CD4-positive, alpha-beta T cell treated with Interleukin-12 subunit alpha and Interleukin-12 subunit beta, for 1 hour (primary cell): ENCODE measurements at places on chromosomes 13 and 19.

DNA sequence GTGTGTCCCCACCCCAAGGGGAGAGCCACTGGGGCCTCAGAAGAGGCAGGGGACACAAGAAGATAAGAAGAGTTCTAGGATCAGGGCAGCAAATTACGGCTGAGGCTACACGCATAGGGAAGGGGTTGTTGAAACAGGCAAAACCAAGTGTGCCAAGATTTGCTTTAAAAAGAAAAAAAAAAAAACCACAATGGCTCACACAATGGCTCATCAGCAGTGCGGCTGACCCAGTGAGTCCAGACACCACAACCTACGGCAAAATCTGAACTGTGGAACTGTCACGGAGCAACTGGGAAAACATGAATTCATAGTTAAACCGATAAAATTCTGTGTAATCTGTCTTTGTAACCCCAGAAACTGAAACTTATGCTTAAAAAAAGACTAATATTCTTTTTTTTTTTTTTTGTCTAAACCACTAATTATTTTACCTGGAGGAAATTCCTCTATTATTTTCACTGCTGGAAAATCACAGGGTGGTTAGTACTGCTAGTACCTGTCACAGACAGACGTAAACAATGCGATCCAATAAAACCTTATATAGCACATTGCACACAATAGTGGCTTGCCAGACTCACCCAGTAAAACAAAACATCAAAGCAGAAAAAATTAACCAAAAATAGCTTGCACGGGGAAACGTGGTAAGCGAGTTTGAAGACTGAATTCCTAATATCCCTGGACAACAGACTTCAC, 325.4 kb upstream of the TSHZ3 start:
- no peak for DNase-seq

GRCh38 chr19:2113439-2114211, 16.9 kb downstream of the IZUMO4 start:
- no peak for DNase-seq

GRCh38 chr13:76523740-76524340, 362.4 kb downstream of the KCTD12 start:
- no peak for DNase-seq

DNA sequence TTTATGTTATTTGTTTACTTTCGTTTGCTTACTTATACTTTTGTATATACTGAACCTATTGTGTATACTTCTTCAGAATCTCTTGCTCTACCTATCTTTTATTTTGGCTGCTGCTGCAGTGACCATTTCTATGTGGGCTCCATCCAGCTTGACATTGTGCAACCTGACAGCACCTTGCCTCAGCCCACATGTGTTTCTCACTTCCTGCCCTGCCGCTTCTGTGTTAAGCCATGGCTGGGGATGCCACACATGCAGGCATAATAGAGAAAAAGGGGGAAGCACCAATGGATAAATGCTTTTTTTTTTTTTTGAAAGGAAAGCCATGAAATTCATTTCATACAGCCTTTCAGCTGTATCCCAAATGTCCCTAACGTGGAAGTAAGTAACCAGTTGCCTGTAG, 147.6 kb downstream of the RBM26 start:
- no peak for DNase-seq

DNA sequence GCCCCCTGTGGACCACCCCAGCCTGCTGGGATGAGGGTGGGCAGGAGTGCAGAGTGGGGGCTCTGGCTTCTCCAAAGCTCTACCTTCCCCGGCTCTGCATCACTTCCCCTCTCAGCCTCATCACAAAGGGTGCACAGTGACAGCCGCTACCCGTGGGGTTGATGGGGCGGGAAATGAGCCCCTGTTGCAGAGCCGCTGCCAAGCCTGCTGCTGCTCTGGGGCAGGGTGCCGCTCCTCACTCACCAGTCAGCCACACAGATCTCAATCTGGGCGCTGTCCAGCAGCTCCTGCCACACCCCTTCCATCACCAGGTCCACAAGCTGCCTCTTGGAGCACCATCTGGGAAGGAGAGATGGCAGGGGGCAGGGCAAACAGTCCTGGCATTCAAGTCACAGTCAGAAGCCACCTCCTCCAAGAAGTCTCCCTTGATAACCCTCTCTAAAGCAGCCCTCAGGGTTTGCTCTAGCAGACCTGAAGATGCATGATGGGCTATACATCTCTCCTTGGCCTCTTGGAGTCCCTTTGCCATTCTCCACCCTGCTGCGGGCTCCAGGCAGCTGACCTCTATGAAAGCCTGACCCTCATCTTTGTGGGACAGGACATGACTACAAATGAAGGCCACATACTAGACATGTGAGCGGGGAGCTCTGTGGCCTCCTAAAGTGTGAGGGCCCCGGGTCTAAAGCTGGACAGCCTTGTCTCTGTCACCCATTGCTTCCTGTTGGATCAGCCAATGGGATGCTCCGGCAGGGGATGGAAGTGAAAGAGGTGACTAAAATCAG, 15.7 kb downstream of the MRPS12 start:
- DNase-seq = no peak

- no peak for DNase-seq
Observed at GRCh38 chr13:28376604-28377003, 118.3 kb downstream of the FLT1 start.

GRCh38 chr13:50867637-50867945, 24.1 kb upstream of the DLEU7 start:
- DNase-seq = no peak

DNA sequence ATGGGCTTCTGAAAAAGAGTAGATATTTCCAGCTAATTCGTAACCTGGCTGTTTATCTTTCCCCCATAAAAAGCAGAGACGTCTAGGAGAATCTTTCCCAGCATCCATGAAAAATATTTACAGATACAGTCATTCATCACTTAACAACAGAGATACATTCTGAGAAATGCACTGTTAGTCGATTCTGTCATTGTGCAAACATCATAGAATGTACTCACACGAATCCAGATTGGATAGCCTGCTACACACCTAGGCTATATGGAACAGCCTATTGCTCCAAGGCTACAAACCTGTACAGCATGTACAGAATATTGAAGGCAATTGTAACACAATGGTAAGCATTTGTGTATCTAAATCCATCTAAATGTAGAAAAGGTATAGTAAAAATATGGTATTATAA, 530.2 kb upstream of the NBEA start:
- DNase-seq = no peak

- no peak for DNase-seq
Observed at GRCh38 chr19:19740755-19741154, 7.8 kb upstream of the ZNF14 start.

DNA sequence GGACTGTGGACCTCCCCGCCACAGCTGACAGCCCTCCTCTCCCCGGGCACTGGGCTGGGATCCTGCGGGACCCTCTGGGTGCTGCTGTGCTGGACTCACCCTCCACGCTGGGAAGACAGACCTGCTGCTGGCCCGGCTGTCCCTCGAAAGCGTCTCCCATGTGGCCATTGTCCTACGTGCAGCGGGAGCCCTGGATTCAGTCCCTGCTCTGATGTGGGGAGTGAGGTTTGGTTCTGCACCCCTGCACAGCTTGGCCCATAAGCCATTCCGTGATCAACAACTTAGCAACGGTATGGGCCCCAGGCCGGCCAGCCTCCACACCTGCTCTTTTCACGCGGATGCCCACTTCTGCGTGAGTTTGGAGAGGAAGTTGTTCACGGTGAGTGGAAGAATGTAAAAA, 195.2 kb downstream of the TEX29 start:
- DNase-seq = no peak

GRCh38 chr19:17751103-17751911, at the start of gene FCHO1:
FCHO1 (plus strand) TSS chr19:17751477; CDS start chr19:17755165, 3,688 bp downstream.
- DNase-seq = peak; percentile 88

DNA sequence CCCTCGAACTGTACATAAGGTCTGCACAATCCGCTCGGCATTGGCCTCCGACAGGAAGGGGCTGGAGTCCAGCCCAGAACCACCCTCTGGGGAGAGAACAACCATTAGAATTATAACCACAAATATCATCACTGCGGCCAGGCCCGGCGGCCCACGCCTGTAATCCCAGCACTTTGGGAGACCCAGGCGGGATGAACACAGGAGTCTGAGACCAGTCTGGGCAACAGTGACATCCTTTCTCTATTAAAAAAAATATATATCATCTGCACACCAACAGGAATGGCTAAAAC, 11.4 kb downstream of the COQ8B start:
- no peak for DNase-seq

- DNase-seq = no peak
Observed at GRCh38 chr13:29567411-29567810, 28.1 kb downstream of the SLC7A1 start.

- DNase-seq = no peak
Observed at GRCh38 chr19:35074426-35075201, 33.1 kb downstream of the HPN start.

GRCh38 chr19:10258080-10258710, 6.2 kb downstream of the MRPL4 start:
- DNase-seq = no peak

- DNase-seq = no peak
Observed at GRCh38 chr13:66887088-66887487, 343.0 kb downstream of the PCDH9 start.

- DNase-seq = no peak
Observed at GRCh38 chr13:47908197-47908902, 92.7 kb downstream of the SUCLA2 start.

GRCh38 chr19:47781590-47782262, 3.2 kb downstream of the SELENOW start:
- DNase-seq = no peak

DNA sequence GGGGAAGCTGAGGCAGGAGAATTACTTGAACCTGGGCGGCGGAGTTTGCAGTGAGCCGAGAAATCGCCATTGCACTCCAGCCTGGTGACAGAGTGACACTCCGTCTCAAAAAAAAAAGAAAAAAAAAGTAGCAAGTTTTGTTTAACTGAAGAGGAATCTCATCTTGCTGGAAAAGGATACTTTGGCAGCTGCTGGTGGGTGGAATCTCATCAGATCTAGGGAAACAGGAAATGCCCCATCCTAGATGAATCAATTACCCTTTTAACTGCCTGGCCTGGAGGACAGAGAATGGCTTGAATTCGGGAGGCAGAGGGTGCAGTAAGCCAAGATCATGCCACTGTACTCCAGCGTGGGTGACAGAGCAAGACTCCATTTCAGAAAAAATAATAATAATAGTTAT, 8.4 kb downstream of the ZNF320 start:
- DNase-seq = no peak

- no peak for DNase-seq
Observed at GRCh38 chr13:74270018-74270417, 135.8 kb upstream of the KLF12 start.

GRCh38 chr19:32866564-32867265, 2.9 kb downstream of the SLC7A9 start:
- no peak for DNase-seq

- no peak for DNase-seq
Observed at GRCh38 chr13:61765940-61766666, 350.5 kb upstream of the PCDH20 start.

DNA sequence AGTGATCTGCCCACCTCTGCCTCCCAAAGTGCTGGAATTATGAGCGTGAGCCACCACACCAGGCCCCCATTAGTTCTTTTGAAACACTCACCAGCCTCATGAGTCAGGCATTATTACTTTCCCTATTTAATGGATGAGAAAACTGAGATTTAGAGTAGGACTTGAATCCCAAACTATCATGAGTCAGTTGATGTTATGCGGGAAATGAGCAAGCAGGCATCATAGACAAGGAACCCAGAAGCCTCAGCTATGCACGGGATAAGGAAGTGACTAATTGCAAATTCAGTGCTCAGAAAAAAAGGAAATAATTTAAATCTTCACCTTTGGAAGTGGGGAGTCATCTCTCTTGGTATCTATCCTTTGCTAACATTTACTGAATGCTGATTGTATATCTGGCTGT, 217.5 kb downstream of the ABCC4 start:
- no peak for DNase-seq

- DNase-seq = no peak
Observed at GRCh38 chr13:38759390-38759789, 72.5 kb downstream of the FREM2 start.
